Stimulated activated CD8-positive, alpha-beta memory T cell treated with anti-CD3 and anti-CD28 coated beads, Interleukin-15, amount 100 ng/mL, for 4 hours (primary cell): ENCODE measurements at places on chromosomes 6 and 20.

DNA sequence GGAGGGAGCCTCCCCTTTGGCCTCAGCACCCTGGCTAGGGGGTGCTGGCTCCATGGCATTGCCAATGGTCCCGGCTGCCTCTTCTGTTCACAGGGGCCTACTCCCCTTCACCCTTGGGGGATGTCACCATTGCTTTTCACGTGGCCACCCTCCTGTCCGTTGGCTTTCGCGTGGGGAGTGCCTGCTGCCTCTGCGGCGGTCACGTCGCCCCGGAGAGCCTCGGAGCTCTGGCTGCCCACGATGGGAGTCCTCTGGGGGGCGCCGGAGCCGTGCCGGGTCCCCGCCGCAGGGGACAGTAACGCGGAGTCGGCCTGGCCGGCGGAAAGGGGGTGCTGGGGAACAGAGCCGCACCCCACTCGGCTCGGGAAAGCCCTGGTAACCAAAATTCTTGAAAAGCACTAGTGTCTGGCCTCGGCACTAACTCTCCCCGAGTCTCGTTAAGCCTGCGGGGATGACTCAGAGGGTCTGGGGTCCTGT is 661 bp upstream of the HEBP2 start:
- peak; percentile 1 for DNase-seq

GRCh38 chr6:14429396-14429795 is 311.8 kb downstream of the CD83 start:
- no peak for DNase-seq

- DNase-seq = no peak
These were observed 49.0 kb downstream of the COL11A2 start for GRCh38 chr6:33143113-33143770.

DNA sequence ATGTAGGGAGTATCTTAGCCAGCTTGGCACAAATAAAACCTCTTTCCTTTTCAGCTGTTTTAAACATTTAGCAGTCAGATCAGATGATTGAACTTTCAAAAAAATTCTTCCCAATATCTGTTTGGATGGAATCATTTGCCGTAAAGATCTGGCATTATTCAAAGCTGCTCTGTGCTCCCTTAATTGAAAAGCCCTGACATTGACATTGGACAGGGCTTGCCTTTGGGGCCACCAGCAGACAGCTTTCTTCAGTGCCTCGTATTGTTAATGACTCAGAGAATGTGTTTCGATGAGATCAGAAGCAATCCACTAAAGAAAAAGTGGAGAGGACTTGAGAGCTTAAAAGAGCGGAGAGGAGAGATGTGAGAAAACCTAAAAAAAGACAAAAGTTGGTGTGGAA is 343.5 kb downstream of the NRN1 start:
- DNase-seq = no peak

DNA sequence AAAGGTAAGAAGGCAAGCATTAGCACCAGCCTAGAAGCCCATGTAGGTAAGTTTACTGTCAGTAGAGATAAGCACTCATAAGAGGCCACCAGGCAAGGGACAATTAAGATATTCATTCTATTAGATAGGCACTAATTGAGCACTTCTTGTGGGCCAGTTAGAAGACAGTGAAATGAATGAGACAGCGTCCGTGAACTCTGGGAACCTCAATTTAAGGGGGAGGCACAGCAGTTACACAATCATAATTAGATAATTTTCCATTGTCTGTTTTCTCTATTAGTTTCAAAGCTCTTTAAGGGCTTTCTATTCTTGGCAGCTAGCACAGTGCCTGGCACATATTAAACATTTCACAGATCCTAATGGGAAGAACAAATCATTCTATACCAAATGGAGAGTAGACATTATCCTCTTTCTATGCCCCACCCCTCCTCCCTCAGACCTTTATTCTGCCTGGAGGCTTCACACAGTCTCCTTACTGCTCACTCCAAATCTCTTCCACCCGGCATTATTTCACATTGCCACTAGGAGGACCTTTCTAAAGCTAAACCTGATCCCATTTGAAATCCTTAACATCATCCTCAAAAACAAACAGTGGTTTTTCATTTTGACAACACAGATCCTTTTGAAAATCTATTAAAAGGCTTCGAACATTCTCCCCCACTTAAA is 529.6 kb downstream of the ADGRB3 start:
- no peak for DNase-seq

DNA sequence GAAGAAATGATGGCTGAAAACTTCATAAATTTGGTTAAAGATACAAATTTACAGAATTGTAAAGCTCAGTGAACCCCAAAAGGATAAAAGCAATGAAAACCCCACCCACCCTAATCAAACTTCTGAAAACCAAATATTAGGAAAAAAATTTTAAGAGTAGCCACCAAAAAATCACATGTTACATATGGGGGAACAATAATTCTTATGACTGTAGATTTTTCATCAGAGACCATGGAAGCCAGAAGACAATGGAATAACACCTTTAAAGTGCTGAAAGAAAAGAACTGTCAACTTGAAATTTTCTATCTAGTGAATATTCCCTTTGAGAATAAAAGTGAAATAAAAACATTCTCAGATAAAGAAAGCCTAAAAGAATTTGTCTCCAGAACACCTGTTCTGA is 24.4 kb downstream of the PROCR start:
- no peak for DNase-seq

- no peak for DNase-seq
These were observed 141.4 kb upstream of the SULF2 start for GRCh38 chr20:47926731-47927130.

DNA sequence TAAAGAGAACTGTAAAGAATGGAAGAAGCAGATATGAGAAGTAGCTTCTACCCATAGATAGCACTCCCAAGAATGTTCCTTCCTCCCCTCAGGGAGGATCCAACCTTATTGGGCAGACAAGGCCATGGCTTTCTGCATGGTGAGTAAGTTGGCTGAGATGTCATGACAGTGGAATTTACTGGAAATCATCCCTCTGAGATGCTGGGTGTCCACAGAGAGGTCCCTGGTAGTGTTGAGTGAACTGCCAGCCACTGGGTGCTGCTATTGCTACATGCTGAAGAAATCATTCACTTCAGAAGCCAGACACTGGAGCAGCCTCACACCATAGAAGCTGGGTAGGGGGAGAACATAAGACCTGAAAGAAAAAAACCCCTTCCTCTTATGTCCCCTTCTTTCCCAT is 46.4 kb upstream of the FERMT1 start:
- no peak for DNase-seq

GRCh38 chr6:104689551-104690205 is 170.0 kb downstream of the HACE1 start:
- DNase-seq = no peak

DNA sequence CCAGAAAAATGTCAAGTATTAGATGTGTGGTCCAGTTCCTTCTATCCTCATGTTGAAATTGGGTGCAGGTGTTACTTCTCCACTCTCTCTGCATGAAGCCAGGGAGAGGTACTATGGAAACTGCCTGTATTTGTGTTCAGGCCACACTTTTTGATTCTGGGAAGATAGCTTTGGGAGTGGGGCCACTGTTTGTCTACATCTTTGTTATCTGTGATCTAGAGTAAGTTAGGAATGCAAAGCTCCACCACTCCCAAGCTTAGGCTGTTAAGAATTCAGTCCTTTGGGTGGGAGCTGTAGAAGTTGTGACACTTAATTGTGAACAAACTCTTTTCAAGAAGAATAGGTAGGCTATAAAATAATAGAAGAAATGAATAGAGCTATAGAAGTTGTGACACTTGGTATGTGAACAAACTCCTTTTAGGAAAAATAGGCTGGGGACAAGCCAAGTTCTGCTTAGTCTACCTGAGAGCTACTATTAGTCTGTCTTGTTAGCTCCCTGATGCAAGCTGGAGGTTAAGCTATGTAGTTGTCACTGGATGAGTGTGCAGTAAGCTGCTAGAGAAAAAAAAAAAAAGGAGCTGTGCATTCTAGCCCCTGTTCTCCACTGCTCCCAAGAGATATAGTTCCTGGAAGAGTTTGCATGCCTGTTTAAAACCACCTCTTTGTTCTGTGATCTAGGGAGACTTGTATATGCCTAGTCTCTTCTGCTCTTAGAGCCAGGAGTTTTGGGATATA is 7.1 kb upstream of the GFRAL start:
- no peak for DNase-seq

- peak; percentile 20 for DNase-seq
These were observed 121.8 kb downstream of the SULF2 start for GRCh38 chr20:47663354-47664067.

DNA sequence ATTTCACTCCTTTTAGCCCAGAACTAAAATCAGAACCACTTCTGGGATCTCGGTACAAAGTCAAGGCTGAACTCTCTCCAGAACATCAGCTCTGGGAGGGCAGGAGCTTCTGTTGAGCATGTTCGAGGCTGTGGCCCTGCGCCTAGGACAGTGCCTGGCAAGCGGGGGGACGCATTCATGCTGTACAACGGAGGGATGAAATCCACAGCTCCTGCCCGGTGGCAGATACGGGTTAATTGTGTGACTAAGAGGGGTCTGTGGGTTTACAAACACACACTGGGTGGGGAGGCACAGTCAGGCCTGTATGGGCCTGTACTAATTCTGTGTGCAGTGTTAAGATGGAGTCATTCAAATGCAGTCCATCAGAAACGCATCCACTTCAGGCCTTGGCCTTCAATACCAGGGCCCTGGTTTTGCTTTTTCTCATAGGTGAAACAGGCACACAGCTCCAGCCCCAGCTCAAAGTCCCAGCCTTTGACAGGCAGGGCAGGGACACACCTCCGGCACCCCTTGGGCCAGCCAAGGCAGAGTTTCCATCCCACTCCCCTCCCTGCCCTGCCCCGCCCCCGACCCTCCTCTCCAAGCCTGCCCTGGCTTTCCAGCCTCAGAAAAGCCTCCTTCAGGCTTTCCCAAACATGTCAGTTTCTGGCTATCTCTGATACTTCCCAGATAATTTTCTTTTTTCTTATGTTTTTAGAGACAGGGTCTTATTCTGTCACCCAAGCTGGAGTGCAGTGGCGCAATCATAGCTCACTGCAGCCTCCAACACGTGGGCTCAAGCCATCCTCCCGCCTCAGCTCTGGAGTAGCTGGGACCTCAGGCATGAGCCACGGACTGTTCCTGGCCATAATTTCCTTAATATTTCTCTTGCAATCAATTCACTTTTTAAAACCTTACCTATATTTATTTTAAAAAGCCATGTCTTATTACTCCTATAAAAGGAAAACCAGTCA is 109.8 kb downstream of the SULF2 start:
- no peak for DNase-seq

- no peak for DNase-seq
These were observed 48.7 kb downstream of the TSHZ2 start for GRCh38 chr20:53020834-53021233.

GRCh38 chr20:10662661-10663458 is 10.9 kb downstream of the JAG1 start:
- DNase-seq = no peak

- DNase-seq = no peak
These were observed 162.0 kb upstream of the RNF217 start for GRCh38 chr6:124800222-124800621.

- DNase-seq = no peak
These were observed 632.8 kb downstream of the HDGFL1 start for GRCh38 chr6:23202207-23202606.

DNA sequence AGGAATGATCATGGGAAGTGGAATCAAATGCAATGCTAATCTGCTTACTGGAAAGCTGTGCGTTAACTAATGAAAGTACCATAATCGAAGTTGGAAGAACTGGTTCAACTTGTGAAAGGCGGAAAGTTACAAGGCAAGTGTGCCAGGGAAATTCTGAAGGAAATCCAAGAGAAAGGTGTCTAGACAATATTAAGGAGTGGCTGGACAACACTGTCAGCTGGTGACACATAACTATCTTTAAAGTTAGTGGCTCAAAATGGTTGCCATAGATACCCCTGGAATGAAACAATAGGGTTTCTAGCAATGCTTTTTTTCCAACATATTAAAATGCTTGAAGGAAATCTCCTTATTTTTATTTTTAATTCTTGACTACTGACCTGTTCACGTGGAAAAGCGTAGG is 90.4 kb downstream of the BMP2 start:
- DNase-seq = no peak

DNA sequence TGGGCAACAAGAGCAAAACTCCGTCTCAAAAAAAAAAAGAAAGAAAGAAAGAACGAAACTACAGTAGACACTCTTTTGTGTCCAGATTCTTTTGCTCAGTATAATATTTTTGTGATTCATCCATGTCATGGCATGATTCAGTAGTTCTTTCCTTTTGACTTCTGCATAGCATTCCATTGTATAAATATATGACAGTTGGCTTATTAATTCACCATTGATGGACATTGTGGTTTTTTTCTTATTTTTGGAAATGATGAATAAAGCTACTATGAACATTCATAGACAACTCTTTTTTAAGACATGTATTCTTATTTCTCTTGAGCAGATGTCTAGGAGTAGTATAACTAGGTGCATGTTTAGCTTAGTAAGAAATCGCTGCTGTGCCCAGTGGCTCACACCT is 10.3 kb upstream of the IER3 start:
- DNase-seq = no peak

GRCh38 chr20:43723735-43724134 is 3.1 kb downstream of the GTSF1L start:
- DNase-seq = no peak

DNA sequence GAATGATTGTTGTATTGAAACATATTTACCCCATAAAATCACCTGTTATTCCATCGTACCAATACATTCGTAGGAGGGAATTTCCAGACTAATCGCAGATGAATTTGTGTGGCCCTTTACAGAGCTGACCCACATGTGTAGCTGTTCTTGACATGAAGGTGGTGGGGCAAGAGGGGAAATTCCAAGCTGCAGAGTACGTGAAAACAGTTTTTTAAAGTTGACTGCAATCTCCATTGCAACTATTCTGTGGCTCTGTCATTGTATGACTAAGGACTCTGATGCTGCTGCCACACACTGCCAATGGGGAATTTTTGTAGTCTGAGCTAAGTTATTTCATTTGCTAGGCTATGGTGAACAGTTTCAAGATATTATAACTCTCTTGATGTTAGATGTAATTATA is 46.4 kb upstream of the ADTRP start:
- DNase-seq = no peak

DNA sequence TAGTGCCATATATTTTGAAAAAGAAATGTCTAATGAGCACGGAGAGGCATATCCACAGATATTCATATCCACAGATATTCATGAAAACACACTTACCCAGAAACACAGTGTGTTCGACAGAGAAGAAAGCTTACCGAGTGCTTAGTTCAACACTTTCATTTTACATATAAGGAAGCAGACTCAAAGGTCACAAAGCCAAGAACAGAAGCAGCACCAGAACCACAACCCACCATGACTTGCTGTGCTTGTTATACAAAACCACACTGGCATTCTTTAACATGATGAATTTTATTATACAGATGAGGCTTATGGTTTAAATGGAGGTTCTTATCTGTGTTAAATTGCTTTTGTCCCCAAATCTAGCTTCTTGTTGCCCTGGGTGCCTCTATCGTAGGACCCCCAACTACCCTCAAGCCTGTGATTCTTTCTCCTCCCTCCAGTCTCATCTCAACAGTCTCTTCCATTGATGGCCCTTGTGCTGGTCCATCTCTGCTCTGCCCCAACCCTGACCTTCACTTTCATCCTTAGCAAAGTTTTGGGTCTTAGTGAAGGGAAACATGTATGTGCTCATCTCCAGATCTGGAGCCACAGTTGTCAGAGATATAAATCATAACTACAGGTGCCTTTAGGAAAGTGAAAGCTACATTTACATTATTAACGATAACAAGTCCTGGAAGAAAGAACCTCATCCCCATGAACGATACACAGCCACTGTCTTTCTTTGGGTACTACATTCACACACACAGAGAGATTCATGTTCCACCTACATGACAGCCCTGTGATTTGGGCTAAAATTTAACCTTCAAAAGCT is 40.0 kb downstream of the SF3B5 start:
- peak; percentile 27 for DNase-seq
